ENCODE measurements at places on chromosomes 16 and 17. TPM values are rescaled to one million over a fixed set of nuclear protein-coding genes. Genes with fewer than 3 reads are reported as not detected.

NPIPA8 gene
- total RNA-seq: not detected

NOD2 gene
- 0.29 TPM for total RNA-seq

PRR29 gene
- total RNA-seq: 0.88 TPM

PMP22 gene
- 151 TPM for total RNA-seq

SPN gene
- total RNA-seq: not detected

C1QL1 gene
- total RNA-seq: not detected

DHX38 gene
- 51.4 TPM for total RNA-seq

KRT17 gene
- 4.7 TPM for total RNA-seq

SCIMP gene
- not detected for total RNA-seq

TBC1D28 gene
- not detected for total RNA-seq

C16orf82 gene
- not detected for total RNA-seq

OR2C1 gene
- total RNA-seq: not detected

RAI1 gene
- total RNA-seq: 15.6 TPM

ZG16B gene
- 1.4 TPM for total RNA-seq

GRCh38 chr16:10088380-10088793 is 93.8 kb downstream of the GRIN2A start:
- DNase-seq: no peak

- peak; percentile 100 for DNase-seq
Measured at GRCh38 chr17:79951361-79952264, 84.1 kb downstream of the TBC1D16 start.

GRCh38 chr16:85587762-85588556 is 25.2 kb upstream of the GSE1 start:
- no peak for DNase-seq

DNA sequence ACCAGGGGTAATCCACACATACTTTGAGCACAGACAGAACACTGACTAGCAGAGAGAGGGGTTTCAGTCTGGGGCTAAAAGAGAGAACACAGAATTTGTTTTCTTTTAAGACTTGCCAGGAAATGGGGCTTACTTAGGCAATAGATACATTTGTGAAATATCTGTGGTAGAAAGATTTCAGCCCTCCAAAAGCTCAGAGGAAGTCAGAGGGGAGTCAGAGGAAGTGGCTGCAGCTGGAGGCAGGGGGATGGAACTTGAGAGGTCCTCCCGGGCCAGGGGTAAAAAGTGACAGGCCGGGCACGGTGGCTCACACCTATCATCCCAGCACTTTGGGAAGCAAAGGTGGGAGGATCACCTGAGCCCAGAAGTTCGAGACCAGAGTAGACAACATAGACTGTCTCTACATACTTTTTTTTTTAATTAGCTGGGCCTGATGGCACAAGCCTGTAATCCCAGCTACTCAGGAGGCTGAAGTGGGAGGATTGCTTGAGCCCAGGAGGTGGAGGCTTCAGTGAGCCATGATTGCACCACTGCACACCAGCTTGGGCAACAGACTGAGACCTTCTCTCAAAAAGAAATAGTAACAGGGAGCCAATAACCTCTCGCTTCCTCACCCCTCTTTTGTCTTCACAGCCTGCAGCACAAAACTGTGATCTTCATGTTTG is 49.9 kb downstream of the NLRC5 start:
- DNase-seq: peak; percentile 85

- DNase-seq: no peak
Measured at GRCh38 chr17:1731194-1731506, 6.6 kb downstream of the WDR81 start.

GRCh38 chr17:8623591-8623990 is 6.9 kb downstream of the MYH10 start:
- peak; percentile 83 for DNase-seq

DNA sequence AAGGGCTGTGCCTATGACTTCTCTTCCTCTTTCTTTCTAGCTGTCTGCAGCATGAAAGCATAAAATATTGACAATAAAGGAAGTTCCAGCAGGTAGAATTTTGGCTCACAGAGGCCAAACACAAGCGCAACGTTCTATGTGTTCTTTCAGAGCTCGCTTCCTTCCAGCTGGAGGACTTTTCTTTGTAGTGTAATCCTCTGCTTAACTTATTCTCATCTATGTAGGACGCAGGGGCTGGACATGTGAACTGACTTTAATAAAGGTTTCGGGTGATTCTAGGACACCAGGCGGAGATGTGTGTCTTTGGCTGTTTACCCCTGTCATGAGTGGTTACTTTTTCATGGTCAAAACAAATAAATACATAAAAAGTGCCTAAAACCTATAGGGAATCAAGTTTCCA is 191.5 kb upstream of the MAF start:
- no peak for DNase-seq

- peak; percentile 58 for DNase-seq
Measured at GRCh38 chr17:44914698-44915271, 515 bp downstream of the GFAP start.

DNA sequence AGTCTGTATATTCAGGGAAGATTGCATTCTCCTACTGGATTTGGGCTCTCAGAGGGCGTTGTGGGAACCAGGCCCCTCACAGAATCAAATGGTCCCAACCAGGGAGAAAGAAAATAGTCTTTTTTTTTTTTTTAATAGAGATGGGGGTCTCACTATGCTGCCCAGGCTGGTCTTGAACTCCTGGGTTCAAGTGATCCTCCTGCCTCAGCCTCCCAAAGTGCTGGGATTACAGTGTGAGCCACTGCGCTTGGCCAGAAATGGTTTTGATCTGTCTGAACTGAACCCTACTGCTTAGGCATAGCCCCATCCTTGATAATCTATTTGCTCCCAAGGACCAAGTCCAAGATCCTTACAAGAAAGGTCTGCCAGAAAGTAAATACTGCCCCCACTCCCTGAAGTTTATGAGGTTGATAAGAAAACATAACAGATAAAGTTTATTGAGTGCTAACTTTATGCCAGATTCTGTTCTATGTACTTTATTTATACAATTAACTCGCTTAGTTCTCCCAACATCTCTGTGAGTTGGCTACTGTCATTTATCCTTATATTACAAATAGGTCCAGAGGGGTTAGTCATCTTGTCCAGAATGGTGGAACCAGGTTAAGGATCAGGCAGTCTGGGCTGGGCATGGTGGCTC is 13.5 kb downstream of the G6PC1 start:
- DNase-seq: no peak

DNA sequence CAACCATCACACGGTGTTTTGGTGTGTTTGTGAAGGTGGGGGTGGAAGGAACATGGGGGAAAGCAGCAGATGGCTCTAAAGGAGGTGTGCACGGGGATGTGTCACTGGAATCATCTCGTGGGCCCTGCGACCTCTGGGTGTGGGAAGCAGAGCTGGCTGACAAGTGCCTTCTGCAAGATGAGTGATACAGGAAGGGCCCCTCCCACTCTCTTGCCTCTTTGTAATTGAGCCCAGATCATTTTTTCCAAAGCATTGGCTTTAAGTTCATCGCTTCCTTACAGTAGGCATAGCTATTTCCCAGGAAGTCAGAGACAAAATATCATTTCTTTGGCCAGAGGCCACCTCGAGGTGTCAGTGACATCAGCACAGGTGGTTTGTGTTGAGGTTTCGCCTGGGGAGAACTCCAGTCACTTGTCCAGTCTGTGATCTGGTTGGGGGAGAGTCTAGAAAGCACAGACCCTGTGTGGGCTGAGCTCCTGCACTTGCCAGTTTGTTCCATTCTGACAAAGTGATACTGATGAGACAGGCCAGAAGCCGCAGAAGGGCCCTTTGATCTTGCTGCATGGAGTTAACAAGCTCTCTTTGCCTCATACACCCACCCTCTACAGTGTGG is 20.6 kb upstream of the SNTB2 start:
- DNase-seq: peak; percentile 92

- no peak for DNase-seq
Measured at GRCh38 chr16:31572821-31573220, 45.1 kb downstream of the AHSP start.

DNA sequence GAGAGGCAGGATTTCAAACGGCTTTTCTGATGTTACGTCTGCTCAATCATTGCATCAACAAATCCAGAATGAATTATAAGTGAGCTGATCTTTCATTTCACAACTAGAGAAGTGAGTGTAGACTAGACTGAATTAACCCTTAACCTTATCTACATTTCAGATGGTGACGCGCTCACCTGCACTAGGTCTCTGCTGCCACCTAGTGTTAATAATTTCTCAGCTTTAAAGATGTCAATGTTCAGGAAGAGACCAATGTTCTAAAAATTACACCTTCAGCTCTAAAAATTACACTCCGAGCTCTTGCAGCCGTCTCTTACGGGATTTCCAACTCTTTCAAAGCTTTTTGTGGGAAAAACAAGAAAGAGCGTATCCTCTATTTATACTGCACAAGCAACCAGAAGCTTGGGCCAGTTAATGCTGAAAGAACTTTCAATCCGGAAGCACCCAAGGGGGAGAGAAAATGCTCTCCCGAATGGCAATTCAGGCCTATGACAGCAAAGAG is 88.2 kb upstream of the FA2H start:
- peak; percentile 88 for DNase-seq

DNA sequence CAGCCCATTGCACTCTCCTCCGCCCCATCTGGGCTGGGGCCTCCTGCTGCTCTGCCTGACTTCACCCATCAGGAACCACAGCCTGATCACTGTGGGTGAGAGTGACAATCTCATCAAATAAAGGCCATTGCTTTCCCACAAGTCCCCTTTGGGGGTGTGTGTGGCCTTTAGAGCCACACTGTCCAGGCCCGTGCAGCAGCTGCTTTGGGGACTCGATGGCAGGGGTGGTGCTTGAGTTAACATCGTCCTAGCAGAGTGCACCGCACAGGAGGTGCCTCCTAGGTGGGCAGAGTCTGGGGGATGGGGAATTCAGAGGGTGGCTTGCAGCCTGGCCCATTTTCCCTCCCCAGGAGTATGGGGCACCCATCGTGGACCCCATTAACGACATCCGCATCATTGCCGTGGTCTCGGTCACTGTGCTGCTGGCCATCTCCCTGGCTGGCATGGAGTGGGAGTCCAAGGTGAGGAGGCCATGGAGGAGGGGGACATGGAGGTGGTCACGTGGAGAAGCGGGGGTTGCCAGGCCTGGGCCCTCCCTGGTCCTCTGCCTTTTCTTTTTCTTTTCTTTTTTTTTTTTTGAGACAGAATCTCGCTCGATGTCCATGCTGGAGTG is 5.4 kb downstream of the SLC12A3 start:
- DNase-seq: no peak

DNA sequence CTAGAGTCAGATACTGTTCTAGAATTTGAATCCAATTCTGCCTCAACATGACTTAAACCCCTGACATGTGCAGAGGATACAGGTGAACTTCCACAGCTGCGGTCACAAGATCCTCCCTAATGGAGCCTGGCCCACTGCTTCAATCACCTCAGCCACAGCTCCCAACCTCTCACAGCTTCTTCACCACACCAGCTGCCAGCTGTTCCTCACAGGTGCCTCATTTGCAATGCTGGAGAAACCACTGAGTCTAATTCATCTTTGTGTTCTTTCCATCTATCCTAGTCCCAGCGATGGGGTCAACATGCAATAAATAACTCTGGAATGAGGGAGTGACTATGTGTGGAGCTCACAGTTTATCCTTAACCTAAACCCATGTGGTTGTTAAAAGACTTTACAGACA is 72.0 kb upstream of the MAF start:
- DNase-seq: no peak

DNA sequence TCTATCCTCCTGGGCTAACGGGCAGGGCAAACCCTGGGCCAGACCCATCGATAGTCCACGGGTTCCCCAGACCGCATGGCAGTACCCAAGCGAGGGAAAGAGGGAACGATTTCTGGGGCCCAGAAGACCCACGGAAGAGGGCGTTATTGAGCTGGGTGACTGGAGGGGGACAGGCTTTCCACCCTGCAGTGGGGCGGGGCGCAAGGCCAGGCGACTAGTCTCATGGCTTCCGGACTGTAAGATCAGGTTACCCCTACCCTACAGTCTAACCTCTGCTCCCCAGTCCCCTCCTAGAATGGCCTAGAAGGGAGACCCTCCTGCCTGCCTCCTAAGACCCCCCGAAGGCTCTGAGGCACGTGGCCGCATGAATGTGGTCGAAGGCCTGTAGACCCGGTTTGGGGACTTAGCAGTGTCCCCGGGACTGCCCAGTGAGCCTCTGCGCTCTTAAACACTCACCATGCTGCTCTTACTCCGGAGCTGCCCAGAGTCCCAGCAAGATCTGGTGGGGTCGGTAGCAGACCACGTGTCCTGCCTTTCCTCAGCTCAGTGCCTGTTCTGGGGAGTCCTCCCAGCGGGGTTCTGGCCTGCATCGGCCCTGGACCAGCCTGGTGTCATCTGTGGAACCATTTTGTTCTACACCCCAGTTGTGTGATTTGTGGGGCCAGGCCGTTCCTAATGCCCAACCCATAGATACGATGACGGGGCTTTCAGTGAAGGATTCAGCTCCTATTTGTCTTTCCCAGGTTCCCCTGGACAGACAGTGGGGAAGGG is 13.2 kb upstream of the AURKB start:
- DNase-seq: peak; percentile 60

- DNase-seq: peak; percentile 11
Measured at GRCh38 chr17:46839211-46839610, 12.2 kb upstream of the WNT9B start.

DNA sequence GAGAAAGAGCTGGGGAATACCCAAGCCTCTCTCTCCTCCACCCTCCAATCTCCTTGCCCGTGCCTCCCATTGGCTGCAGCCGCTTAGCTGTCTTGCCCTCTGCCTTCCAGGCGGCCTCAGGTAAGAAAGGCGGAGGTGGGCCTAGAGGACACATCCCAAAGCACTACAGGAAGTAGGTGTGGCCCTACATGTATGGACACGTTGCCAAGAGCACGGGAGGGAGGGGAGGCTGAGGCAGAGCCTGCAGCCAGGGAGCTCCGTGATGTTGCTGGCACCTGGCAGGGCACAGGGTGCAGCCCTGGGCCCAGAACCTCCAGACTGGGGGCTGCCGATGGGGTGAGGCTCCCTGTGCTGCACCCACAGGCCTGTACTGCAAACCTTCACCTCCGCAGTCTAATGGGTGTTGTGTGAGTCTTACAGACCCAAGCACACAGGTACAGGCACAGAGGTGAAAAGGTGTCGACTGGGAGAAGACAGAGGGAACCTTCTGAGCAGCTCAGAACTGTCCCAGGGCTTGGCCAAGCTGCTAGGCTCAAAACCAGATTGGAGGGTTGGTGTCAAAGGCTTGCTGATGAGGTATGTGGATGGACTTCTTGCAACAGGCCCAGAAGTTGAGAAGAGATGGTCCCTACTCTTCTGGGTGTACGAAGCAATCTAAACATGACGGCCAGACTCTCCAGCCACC is 23.5 kb upstream of the FOXK2 start:
- peak; percentile 15 for DNase-seq

GRCh38 chr17:29195465-29196081 is 15.4 kb upstream of the MYO18A start:
- DNase-seq: no peak

- DNase-seq: peak; percentile 92
Measured at GRCh38 chr16:83899272-83899897, 470 bp downstream of the MLYCD start.

GRCh38 chr17:27544350-27545131 is 86.4 kb upstream of the LGALS9 start:
- DNase-seq: peak; percentile 27

DNA sequence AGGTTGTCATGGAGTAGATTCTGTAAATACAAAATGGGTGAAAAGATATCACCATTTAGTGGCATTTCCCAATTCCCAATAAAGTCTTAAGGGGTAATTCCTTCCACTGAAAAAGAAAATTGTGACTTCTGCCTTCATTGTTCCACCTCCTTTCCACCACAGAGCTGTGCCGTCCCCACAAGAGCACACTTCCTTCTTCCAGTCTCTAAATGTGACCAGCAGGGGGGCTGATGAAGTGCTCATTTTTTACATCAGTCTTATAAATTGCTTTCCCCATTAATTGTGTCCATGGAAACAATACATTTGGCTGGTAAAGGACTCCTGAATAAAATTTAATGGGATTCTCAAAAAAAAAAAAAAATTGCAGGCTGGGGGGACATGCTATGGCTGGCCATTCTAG is 260.8 kb upstream of the PSMD7 start:
- no peak for DNase-seq

- no peak for DNase-seq
Measured at GRCh38 chr17:73030995-73031394, 61.5 kb downstream of the SLC39A11 start.

Data from osteoblast (primary cell).